ENCODE measurements at places on chromosomes 4 and X.

GRCh38 chr4:87734936-87735335, 64.4 kb upstream of the IBSP start:
- DNase-seq = no peak

DNA sequence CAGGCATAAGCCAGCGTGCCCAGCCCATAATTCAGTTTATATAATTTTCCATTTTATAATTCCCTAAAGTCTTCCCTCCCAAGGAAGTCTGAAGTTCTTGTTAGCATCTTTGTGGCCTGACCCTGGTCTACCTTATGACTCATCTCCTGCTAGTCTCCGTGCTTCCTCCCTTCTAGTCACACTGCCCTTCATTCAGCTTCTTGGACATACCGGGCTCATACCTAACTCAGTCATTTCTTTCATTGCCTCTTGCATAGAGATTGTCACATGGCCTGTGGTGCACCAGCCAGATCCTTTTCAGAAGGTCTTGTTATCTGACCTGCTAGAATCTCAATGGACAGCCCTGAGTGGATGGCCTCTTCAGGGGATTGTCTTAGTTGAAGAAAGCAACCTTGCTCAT, 22.8 kb upstream of the MAML3 start:
- DNase-seq = no peak

DNA sequence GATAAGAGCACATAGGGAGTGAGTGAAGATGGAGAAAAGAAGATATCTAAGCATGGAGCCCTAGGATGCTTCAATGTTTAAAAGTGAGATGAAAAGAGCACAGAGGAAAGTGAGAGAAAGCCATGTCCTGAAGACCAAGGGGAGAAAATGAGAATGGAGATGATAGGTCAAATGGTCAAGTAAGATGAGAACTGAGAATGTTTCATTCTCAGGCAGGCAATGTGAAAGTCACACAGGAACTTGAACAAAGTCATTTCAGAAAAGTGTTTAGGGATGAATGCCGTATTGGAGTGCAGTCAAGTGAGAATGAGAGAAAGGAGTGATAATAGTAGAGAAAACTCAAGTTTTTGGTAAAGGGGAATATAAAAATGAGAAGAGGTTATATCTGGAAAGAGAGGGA, 148.7 kb upstream of the PTCHD1 start:
- no peak for DNase-seq

DNA sequence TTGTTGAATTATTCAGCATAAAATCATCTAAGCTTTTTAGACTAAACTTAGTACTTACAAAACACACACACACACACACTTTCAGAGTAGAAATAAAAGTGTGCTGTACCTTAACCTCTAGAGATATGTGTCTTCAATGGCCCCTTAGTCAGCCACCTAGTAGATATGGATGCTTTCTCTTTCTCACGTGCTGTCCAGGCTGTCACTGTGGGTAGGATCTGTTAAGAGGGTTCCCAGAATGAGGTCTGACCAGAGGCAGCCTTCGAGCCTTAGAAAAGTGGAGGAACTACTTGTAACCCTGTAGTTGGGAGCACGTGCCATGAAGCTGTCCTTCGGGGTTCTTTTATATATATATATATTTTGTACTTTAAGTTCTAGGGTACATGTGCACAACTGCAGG, 117.9 kb downstream of the COL4A5 start:
- no peak for DNase-seq

DNA sequence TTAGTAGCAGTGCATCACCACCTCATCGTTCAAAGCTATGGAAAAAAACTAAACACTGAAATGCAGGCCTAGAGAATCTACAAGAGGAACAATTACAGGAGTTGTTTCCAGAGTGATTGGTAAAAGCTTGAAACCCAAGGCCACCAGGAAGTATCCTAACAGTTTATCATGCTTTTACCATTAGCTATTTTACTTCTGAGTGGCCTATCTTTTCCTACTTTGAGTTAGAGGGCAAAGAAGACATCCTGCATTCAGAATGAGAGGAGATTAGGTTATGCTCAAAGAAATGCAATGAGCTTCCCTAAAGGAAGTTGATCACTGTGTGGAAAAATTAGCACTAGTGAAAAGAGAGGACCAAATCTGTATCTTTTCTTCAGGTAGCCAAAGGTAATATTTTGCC, 69.8 kb upstream of the PRSS48 start:
- DNase-seq = no peak
